Effector memory CD4-positive, alpha-beta T cell (primary cell): ENCODE measurements at places on chromosomes 12 and 14.
A peak's percentile ranks its signal among the peaks of the same experiment; 100 is the strongest.

GRCh38 chr12:108447168-108447832 lies 67.8 kb upstream of the FICD start:
- H3K27me3 ChIP-seq: no peaks in the 10 kb centered on the region
- DNase-seq: no peak
- H3K4me1 ChIP-seq: no peaks in the 10 kb centered on the region
- no peak overlapping the region for H3K4me3 ChIP-seq

- peaks cover 20% of the 10 kb centered on the region for H3K27me3 ChIP-seq
- H3K4me1 ChIP-seq: peaks cover 13% of the 10 kb centered on the region
- DNase-seq: no peak
- H3K27ac ChIP-seq: no peak overlapping the region
Measured at GRCh38 chr12:30795410-30796312, 40.9 kb upstream of the CAPRIN2 start.

DNA sequence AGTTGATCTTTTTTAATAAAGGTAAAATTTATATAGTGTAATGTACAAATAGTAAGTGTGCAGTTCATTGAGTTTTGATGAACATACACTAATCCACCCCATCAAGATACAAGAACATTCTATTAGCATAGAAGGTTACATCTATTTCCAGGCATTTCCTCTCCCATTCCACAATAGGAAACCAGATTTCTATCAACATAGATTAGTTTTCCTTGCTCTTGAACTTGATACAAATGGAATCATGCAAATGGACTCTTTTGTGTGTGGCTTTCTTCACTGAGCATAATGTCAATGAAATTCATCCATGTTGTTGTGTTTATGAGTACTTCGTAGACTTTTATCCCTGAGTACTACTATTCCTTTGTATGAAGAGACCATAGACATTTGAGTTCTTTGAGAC lies 10.8 kb downstream of the STYX start:
- H3K27me3 ChIP-seq: no peaks in the 10 kb centered on the region
- no peak overlapping the region for H3K27ac ChIP-seq
- DNase-seq: no peak
- H3K36me3 ChIP-seq: no peaks in the 10 kb centered on the region
- H3K4me1 ChIP-seq: peaks cover 33% of the 10 kb centered on the region

- no peak overlapping the region for H3K27ac ChIP-seq
- no peaks in the 10 kb centered on the region for H3K36me3 ChIP-seq
- no peak overlapping the region for H3K4me3 ChIP-seq
- no peaks in the 10 kb centered on the region for H3K4me1 ChIP-seq
- no peaks in the 10 kb centered on the region for H3K27me3 ChIP-seq
- no peak for DNase-seq
Measured at GRCh38 chr14:33218026-33218425, 279.3 kb downstream of the NPAS3 start.

- no peaks in the 10 kb centered on the region for H3K36me3 ChIP-seq
- no peak overlapping the region for H3K27ac ChIP-seq
- H3K27me3 ChIP-seq: no peaks in the 10 kb centered on the region
- no peak overlapping the region for H3K4me3 ChIP-seq
- no peak for DNase-seq
- H3K4me1 ChIP-seq: no peaks in the 10 kb centered on the region
Measured at GRCh38 chr12:87660291-87660690, 368.9 kb downstream of the C12orf50 start.

- no peak for DNase-seq
- peaks cover 18% of the 10 kb centered on the region for H3K36me3 ChIP-seq
- H3K27ac ChIP-seq: peak overlapping the region; percentile 21
- no peak overlapping the region for H3K4me3 ChIP-seq
Measured at GRCh38 chr14:104697892-104698583, 8.6 kb downstream of the INF2 start.

DNA sequence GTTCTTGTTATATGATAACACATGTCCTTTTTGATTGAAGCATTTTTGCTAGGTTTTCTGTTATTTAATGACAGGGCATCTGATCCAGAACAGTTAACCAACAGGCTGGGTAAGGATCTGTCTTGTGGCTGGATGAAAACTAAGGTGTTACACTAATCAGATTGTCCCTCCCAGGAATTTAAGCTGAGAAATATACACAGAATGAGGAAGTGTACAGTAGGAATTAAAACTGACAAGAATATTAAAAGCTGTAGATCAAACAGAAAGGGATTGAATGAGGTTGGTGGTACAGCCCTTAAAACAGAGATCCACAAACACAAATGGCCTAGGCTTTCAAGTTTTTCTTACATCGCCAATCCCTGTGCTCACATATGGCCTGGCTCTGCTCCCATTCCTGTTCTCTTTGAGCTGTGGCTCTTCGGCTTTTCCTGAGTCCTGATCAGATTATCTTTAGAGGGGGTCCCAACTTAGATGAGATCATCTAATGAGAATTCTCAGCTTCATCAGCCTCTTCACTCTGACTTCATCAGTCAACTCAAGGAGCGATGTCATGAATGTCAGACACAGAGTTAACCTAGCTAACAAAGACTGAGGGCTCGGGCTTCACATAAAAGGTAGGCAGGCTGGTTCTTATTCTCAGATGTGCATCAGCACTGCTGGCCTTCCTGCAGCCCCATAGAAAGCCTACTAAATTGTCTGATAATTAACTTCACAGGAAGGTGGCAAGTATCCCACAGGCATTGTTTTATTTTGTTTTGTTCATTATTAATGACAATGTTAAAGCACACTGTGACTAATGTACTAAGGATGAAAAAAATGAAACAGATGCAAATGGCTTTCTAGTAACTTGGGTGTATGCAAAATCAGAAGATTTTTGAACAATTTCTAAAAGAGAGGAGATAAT lies 11.4 kb downstream of the PYGL start:
- H3K27ac ChIP-seq: no peak overlapping the region
- H3K4me3 ChIP-seq: no peak overlapping the region
- H3K36me3 ChIP-seq: no peaks in the 10 kb centered on the region
- DNase-seq: no peak

DNA sequence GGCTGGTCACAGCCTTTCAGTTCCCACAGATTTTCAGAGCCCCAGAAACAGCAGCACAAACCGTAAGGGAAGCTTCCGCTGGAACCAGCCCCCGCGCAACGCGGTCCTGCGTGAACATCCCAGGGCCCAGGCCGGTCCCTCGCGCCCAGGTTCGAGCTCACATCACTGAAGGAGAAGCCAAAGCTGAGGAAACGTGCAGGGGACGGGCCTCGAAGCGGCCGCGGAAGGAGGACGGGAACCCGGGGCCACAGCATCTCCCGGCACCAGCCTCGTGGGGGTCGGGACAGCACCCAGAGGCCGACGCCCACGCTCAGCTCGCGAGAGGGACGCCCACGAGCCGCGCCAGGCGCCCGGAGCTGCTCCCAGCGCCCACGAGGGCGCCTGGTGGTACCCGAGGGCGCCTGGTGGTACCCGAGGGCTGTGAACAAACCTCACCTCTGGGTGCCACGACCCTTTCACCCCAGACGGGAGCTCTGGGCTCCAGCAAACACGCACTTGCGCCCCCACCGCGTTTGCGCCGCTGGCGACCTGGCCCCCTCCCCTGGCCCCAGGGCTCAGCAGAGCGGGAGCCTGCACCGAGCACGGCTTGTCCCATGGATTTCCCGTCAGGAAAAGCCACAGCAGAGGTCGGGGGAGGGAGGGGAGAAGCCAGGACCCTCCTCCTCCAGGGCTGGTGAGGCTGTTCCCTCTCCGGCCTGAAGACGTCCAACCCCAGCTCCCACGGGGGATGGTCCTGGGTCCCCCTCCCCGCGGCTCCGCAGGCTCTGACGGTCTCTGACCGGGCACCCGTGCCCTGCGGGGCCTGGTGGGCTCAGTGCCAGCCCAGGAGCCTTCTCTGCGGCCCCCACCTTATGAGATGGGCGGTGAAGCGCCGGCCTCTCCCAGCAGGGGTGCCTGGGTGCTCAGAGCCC lies 6.9 kb downstream of the LRCOL1 start:
- H3K36me3 ChIP-seq: no peaks in the 10 kb centered on the region
- H3K4me3 ChIP-seq: no peak overlapping the region
- DNase-seq: no peak

- peaks cover 62% of the 10 kb centered on the region for H3K36me3 ChIP-seq
- H3K4me3 ChIP-seq: no peak overlapping the region
- DNase-seq: no peak
- no peak overlapping the region for H3K27ac ChIP-seq
- no peaks in the 10 kb centered on the region for H3K27me3 ChIP-seq
- H3K4me1 ChIP-seq: no peaks in the 10 kb centered on the region
Measured at GRCh38 chr12:71645268-71645667, 18.4 kb downstream of the ZFC3H1 start.

DNA sequence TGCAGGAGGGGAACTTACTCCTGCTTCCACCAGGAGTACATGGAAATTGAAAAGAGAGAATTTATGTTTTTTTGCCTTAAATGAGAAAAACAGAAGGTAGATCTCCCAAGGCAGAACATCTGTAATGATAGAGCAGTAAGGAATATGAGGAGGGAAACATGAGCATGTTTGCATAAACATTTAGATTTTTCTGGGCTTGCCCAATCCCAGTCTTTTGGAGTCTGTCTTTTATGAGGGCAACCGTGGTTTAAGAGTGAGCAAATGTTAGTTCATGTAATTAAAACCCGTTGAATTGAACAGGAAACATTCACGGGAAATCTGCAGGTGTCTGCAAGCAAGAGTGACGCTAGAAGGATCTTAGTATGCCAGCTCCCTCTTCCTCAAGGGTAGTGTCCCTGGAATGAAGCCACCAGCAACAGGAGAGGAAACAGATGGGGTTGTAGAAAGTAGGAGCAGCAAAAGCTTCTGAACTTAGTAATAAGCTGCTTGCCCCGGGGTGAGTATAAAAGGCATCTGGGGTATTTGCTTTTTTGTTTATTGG lies 79.3 kb downstream of the ARF6 start:
- peaks cover 46% of the 10 kb centered on the region for H3K4me1 ChIP-seq
- no peaks in the 10 kb centered on the region for H3K36me3 ChIP-seq
- peak overlapping the region; percentile 73 for H3K27ac ChIP-seq

DNA sequence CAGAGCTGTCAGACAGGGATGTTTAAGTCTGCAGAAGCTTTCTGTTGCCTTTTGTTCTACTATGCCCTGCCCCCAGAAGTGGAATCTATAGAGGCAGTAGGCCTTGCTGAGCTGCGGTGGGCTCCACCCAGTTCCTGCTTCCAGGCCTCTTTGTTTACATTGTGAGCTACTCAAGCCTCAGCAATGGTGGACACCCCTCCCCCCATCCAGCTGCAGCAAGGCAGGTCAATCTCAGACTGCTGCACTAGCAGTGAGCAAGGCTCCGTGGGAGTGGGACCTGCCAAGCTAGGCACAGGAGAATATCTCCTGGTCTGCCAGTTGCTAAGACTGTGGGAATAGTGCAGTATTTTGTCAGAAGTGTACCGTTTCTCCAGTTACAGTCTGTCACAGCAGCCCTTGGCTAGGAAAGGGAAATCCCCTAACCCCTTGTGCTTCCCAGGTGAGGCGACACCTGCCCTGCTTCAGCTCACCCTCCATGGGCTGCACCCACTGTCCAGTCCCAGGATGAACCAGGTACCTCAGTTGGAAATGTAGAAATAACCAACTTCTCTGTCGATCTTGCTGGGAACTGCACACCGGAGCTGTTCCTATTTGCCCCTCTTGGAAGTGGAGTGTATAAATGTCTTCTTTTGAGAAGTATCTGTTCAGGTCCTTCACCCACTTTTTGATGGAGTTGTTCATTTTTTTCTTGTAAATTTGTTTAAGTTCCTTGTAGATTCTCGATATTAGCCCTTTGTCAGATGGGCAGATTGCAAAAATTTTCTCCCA lies 213.5 kb upstream of the SLC38A2 start:
- peaks cover 11% of the 10 kb centered on the region for H3K4me1 ChIP-seq
- H3K27me3 ChIP-seq: no peaks in the 10 kb centered on the region
- H3K4me3 ChIP-seq: peak overlapping the region; percentile 12
- DNase-seq: no peak

GRCh38 chr12:11807458-11807857 lies 158.0 kb downstream of the ETV6 start:
- H3K36me3 ChIP-seq: no peaks in the 10 kb centered on the region
- H3K4me1 ChIP-seq: peaks cover 4% of the 10 kb centered on the region
- DNase-seq: no peak
- no peaks in the 10 kb centered on the region for H3K27me3 ChIP-seq

DNA sequence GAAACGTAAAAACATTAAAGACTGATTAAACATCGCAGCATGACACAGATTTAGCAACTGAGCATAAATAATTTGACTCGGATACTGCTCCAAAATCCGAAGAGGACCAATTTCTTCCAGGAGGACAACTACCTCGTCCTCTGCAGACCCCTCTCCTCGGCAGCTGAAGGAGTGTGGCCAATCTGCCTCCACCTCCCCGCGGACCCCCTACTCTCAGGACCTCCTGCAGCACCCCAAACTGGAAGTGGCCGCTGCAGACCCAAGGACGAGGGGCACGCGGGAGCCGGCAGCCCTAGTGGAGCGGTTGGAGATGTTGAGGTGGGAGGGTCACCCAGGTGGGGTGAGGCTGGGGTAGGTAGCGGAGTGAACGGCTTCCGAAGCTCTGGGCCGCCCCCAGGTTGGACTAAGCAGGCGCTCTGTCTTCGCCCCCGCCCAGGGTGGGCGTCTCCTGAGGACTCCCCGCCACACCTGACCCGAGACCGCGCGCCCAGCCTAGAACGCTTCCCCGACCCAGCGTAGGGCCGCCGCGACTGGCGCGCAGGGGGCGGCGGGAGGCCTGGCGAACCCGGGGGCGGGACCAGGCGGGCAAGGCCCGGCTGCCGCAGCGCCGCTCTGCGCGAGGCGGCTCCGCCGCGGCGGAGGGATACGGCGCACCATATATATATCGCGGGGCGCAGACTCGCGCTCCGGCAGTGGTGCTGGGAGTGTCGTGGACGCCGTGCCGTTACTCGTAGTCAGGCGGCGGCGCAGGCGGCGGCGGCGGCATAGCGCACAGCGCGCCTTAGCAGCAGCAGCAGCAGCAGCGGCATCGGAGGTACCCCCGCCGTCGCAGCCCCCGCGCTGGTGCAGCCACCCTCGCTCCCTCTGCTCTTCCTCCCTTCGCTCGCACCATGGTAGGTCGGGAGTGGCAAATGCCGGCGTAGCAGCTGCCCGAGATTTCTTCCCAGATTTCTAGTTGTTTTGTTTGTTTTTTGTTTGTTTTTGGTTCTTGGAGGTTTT lies at the start of gene CALM1:
TSS of gene CALM1 (plus strand) at position 689 of the 999 bp plus-strand sequence. CDS start at position 891, 202 bp downstream.
- DNase-seq: peak; percentile 97
- H3K27me3 ChIP-seq: no peaks in the 10 kb centered on the region
- peak within 1 kb of the TSS; percentile 89 for H3K4me3 ChIP-seq
- peak within 1 kb of the TSS; percentile 78 for H3K27ac ChIP-seq
- peaks cover 31% of the 10 kb centered on the region for H3K4me1 ChIP-seq
- H3K36me3 ChIP-seq: peaks cover 18% of the 10 kb centered on the region

GRCh38 chr12:3259973-3260372 lies 182.8 kb downstream of the TSPAN9 start:
- no peak for DNase-seq
- H3K27me3 ChIP-seq: no peaks in the 10 kb centered on the region
- no peak overlapping the region for H3K27ac ChIP-seq
- no peaks in the 10 kb centered on the region for H3K4me1 ChIP-seq
- no peak overlapping the region for H3K4me3 ChIP-seq
- no peaks in the 10 kb centered on the region for H3K36me3 ChIP-seq

GRCh38 chr12:92735131-92735721 lies 32.4 kb downstream of the PLEKHG7 start:
- H3K4me1 ChIP-seq: no peaks in the 10 kb centered on the region
- no peak for DNase-seq
- H3K36me3 ChIP-seq: no peaks in the 10 kb centered on the region
- H3K27me3 ChIP-seq: no peaks in the 10 kb centered on the region
- no peak overlapping the region for H3K27ac ChIP-seq

- no peaks in the 10 kb centered on the region for H3K27me3 ChIP-seq
- no peak overlapping the region for H3K27ac ChIP-seq
- H3K4me1 ChIP-seq: no peaks in the 10 kb centered on the region
- no peak overlapping the region for H3K4me3 ChIP-seq
- no peaks in the 10 kb centered on the region for H3K36me3 ChIP-seq
Measured at GRCh38 chr12:124762791-124763593, 100.7 kb downstream of the SCARB1 start.

- H3K27me3 ChIP-seq: no peaks in the 10 kb centered on the region
- peaks cover 6% of the 10 kb centered on the region for H3K36me3 ChIP-seq
- peaks cover 1% of the 10 kb centered on the region for H3K4me1 ChIP-seq
- DNase-seq: no peak
- H3K4me3 ChIP-seq: no peak overlapping the region
Measured at GRCh38 chr12:28212182-28212581, 21.9 kb downstream of the CCDC91 start.
